ENCODE measurements at places on chromosomes 2 and 18. TPM values are rescaled to one million over a fixed set of nuclear protein-coding genes. Genes with fewer than 3 reads are reported as not detected.

DNA sequence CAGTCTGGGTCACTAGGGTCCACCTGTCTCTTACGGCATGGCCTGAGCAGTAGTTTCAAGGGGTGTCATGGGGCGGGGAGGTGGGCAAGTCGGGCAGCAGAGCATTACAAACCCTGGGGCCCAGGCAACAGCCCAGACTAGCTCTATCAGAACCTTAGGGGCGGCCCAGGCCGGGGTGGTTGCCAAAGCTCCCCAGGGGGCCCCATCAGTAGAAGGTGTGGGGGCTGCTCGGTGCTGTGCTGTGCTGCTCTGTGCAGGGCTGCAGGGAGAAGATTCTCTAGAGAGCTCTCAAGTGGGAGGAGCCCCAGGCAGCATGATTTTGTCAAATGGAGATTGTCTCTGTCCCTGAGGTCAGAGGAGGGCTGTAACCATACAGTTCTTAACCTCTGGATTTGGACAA, 36.4 kb upstream of the SLC14A1 start:
- DNase-seq, result no peak

The GFPT1 gene
- 25.7 TPM for total RNA-seq

The SP100 gene
- 82.0 TPM for total RNA-seq

- DNase-seq, result no peak
These were observed 147.3 kb downstream of the AGAP1 start for GRCh38 chr2:235640926-235641723.

DNA sequence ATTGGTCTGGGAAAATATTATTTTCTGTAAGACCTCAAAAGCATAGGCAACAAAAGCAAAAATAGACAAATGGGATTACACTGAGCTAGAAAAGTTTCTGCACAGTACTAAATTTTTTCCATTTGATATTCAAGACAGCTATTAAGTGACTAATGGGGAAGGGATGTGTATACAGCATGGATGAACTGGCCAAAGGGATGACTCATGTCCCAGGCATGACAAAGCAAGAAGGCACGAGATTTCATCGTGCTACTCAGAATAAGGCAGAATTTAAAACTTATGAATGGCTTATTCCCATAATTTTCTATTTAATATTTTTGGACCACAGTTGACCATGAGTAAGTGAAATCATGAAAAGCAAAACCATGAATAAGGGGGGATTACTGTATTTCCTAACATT, 1250.1 kb upstream of the GYPC start:
- DNase-seq, result no peak

- no peak for DNase-seq
These were observed 259.0 kb upstream of the HNMT start for GRCh38 chr2:137705296-137705695.

The UCN gene
- total RNA-seq, result not detected

GRCh38 chr2:218323526-218324472, 31.5 kb upstream of the TMBIM1 start:
- no peak for DNase-seq

The TMEM17 gene
- total RNA-seq, result not detected

- no peak for DNase-seq
These were observed 245.5 kb upstream of the PARD3B start for GRCh38 chr2:204299766-204300165.

DNA sequence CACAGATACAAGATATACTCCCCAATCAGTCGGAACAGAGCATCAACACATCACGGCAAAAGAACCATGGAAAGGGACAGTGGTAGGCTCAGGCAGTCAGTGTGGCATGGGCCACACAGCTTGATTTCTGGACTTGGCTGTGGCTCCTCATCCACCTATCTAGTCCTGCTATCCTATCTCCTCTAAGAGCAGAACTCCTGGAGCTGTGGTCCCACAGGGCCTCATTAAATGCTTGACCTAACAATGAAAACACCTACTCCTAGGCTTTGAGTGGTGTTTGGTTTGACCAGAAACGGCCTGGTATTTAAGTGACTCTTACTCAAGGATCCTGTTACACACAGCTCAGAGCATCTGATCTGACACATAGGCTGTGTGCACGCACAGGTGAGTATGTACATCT, 33.6 kb upstream of the SMAD2 start:
- no peak for DNase-seq

- DNase-seq, result no peak
These were observed 72.3 kb downstream of the ACVR2A start for GRCh38 chr2:147917161-147917560.

DNA sequence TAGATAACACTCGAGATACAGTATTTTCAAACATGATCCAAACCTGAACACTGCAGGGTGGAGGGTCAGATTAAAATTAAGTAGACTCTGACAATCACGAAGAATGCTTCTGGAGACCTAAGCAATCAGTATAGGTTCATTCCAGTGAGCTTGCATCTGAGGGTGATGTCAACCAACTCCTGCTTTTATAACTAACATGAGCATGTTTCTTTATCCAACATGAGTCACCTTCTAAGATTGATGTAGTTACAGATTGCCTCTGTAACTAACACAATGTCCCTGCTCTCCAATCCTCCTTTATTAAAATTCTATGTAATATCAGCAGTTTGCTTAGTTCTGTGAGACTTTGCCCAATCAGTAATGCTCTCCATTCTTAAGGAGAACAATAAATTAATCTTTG, 225.7 kb downstream of the ARL6IP6 start:
- no peak for DNase-seq

The RNF152 gene
- 9.6 TPM for total RNA-seq

DNA sequence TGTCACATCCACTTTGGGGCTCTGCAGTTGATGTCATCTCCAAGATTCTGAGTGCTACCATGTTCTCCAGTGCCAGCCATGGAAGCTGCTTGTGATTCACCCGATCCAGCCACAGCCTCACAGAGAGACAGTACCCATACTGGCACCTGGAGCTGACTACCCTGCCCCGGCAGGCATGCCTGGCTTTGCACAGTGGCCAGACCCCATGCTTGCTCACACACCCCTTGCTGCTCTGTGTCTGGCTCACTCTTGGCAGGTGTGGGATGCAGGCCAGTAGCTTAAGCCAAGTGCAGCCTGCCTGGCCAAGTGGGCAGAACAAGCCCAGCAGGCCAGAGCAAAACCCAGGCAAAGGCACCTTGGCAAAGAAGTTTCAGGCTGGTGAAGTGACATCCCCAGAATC, 828.4 kb upstream of the VRK2 start:
- DNase-seq, result no peak

DNA sequence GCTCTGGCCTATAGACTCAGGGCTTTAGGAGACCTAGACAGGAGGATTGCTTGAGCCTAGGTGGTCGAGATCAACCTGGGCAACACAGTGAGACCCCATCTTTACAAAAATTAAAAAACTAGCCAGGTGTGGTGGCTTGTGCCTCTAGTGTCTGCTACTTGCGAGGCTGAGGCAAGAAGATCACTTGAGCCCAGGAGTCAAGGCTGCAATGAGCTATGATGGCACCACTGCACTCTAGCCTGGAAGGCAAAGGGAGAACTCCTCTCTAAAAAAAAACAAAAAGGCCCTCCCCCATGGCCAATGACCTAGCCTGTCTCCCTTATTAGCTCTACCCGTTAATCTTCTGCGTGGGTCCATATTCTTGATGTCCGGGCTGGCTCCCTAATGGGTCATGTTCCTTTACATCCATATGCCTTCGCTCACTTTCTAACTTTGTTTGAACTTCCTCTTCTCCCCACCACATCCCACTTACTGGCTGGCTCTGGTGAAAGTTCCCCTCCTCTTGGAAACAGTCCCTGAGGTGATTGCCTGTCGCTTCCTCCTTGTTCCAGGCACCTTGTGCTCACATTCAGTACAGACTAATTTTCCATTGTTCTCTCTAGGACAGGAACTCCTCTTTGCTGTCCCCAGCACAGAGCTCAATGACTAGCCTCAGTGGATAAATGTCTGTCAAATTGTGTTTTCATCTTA, 103.0 kb downstream of the AFF3 start:
- no peak for DNase-seq

The MYOM1 gene
- total RNA-seq, result 7.8 TPM

The LYG2 gene
- not detected for total RNA-seq

DNA sequence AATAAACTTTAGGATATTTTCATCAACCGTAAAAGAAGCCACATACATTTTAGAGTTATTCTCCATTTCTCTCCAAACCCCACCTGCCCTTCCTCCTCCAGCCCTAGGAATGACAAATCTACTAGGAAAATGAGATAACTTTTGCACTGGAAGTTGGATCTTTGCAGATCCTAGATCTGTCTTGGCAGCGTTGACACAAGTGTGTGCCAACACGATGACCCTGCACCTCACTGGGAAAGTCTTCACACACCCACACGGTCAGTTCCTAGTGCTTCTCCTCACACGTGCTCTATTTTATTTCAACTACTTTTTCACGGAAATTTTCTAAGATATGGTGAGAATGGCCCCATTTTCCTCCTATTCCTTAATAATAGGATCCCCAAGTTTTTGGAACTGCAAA, 14.1 kb upstream of the HPCAL1 start:
- DNase-seq, result no peak

DNA sequence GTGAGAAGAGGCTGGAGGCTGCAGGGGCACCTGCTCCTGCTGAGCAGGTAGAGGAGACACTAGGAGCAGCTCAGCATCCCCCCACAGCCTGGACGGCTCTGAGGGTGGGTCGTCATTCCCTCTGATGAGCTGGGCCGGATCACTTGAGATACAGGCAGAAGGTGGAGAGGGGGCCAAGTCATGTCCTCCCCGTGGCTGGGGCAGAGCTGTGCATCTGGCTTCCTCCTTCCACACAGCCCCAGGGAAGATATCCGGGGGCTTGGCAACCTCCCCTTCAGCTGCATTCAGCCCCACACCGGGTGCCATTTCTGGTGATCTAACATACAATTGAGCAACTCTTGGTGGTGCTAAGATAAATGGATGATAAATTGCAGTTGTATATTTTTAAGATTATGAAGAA, 236.9 kb downstream of the LDLRAD4 start:
- no peak for DNase-seq

GRCh38 chr2:114139542-114139941, 249.7 kb downstream of the ACTR3 start:
- DNase-seq, result no peak

DNA sequence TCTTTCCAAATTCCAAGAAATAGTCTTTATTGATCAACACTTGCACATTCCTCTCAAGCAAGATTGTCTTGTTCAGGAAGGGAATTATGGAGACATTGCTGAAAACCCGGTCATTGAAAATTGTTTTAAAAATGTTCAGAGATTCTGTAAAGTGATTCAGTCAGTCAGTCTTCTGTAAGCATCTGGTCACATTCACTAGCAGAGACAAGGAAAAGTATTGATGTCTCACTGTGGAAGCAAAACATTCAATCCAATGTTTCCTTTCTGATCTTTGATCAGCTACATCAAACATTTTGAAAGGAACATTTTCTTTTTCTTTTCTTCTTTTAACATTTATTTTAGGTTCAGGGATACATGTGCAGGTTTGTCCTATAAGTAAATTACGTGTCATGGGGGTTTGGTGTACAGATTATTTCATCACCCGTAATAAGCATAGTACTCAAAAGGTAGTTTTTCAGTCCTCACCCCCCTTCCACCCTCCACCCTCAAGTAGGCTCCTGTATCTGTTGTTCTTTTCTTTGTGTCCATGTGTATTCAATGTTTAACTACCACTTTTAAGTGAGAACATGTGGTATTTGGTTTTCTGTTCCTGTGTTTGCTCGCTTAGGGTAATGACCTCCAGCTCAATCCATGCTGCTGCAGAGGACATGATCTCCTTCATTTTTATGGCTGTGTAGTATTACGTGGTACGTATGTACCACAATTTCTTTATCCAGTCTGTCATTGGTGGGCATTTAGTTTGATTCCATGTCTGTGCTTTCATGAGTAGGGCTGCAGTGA, 61.2 kb downstream of the CTNNA2 start:
- no peak for DNase-seq

GRCh38 chr18:22176420-22177326, 7.3 kb downstream of the GATA6 start:
- no peak for DNase-seq

- DNase-seq, result no peak
These were observed 243.9 kb downstream of the PRKCE start for GRCh38 chr2:45895241-45895861.

The XDH gene
- not detected for total RNA-seq

The CLEC4F gene
- not detected for total RNA-seq

GRCh38 chr2:46645681-46646162, 166.4 kb downstream of the TMEM247 start:
- DNase-seq, result no peak

- DNase-seq, result no peak
These were observed 99.3 kb downstream of the SPATS2L start for GRCh38 chr2:200405599-200406298.

GRCh38 chr18:25561918-25562317, 210.0 kb upstream of the ZNF521 start:
- no peak for DNase-seq

GRCh38 chr2:182248362-182248761, 178.5 kb downstream of the PDE1A start:
- DNase-seq, result no peak

DNA sequence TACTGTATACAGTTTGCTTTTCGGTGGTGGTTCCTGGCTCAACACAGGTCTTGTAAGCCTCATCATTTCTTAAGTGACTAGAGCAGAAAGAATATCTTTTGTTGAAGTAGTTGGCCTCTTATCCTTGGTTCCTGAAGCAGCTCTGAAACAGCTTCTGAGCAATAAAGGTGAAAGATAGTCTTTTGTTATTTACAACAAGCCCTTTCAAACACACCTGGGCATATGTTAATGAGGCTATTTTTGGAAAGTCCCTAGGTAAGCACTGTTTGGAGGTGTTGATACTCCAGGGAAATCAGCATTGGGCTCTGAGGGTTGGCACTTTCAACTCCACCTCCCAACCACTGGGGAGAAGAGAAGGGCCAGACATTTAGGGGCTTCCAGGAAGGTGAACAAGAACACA, 211.0 kb downstream of the MCFD2 start:
- no peak for DNase-seq

DNA sequence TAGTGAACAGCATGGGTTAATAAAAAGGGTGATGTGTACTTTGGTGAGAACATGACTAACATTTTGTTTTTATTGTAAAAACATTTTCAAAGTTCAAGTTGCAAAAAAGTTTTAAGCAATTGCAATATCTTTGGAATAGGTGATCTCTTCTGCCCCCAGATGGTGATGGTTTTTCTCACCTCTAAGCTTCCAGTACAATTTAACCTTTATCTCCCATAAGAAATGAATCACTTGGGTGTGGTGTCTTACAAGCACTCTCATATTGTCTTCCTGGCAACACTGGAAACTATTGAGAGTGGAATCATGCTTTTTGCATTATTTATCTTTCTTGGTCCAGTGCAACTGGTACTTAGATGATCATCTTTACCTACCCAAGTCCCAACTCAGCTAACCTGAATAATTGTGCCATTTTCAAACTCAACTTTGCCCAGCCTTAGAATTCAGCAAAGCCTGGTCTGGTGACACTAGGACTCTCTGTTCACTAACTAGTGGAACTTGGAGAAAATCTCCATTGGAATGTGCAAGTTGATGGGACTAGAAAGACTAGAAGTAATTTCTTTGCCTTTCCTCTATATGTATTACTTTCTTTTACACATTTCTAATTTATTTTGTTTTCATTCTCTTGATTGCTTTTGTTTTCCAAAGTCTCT, 964.7 kb upstream of the ZEB2 start:
- DNase-seq, result no peak

The KLHL30 gene
- total RNA-seq, result 28.2 TPM

The TTR gene
- total RNA-seq, result 5.2 TPM

The MBD2 gene
- 111 TPM for total RNA-seq

- no peak for DNase-seq
These were observed 5.6 kb downstream of the LAMA3 start for GRCh38 chr18:23694637-23695430.

The SS18 gene
- 31.0 TPM for total RNA-seq

All from ascending aorta (tissue), 2 donors.